ENCODE measurements at places on chromosomes 3 and 15.

DNA sequence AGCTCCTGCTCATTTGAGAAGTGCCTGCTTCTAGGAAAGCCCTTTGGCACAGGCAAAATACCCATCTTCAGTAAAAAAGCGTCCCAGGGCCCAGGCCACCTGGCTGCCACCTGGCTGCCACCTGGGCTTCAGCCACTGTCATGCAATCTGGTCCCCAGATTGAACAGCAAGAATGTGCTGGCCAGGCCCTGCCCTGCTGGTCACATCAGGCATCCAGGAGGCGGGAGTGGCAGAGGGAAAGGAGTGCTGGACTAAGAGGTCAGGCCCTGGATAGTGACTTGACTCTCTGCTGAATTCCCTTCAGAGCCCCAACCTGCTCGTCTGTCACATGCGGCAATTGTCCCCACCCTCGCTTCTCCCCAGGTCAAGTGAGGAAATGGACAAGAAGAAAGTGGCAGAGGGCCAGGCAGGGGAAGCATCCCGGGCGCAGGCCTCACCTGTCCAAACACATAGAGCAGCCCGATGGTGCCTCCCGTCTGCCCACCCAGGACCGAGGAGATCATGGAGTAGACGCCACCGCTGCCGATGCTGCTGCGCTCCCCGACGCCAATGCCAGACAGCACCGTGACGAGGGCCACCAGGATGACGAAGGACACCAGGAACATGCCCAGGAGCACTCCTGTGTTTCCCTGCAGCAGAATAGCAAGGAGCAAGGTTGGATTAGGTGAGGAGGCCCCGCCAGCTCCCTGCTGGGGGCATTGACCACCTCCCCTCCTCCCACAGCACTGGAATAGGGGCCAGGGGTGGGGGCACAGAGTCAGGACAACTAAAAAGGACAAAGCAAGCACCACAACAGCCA lies 25.5 kb downstream of the SLC12A8 start:
- no peak for DNase-seq

DNA sequence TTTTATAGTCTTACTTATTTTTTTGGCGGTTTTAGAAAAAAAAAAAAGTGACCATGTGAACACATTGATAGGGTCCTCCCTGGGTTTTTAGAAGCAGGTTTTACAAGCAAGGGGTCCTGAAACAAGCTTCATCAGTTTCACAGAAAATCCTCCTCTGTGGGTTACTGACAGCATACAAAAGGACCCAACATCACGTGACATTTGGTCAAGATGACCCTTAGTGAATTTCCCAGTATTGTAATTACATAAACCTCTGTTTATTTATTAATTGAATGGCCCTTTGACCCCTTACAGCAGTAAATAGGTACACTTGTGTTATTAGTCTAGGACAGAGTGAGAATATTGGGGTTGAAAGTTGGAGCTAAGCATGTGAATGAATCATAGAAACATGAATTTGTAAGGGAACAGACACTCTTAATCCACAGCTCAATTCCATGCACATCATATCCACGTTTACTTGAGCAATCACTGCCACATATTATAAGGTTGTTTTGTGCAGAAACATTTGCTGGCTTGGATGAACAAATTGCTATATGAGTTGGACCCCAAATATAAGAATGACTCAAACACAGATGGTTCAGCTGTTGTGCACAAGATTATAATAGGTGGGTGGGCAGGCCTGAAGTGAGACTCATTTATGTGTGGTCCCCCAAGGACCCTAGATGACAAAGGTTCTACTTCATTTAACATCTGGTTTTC lies 137.5 kb downstream of the ZNF385D start:
- DNase-seq = no peak

- peak; percentile 76 for DNase-seq
These were observed 18.5 kb downstream of the LIMD1 start for GRCh38 chr3:45612918-45613602.

GRCh38 chr3:128567705-128568356 lies 74.8 kb upstream of the GATA2 start:
- DNase-seq = no peak

DNA sequence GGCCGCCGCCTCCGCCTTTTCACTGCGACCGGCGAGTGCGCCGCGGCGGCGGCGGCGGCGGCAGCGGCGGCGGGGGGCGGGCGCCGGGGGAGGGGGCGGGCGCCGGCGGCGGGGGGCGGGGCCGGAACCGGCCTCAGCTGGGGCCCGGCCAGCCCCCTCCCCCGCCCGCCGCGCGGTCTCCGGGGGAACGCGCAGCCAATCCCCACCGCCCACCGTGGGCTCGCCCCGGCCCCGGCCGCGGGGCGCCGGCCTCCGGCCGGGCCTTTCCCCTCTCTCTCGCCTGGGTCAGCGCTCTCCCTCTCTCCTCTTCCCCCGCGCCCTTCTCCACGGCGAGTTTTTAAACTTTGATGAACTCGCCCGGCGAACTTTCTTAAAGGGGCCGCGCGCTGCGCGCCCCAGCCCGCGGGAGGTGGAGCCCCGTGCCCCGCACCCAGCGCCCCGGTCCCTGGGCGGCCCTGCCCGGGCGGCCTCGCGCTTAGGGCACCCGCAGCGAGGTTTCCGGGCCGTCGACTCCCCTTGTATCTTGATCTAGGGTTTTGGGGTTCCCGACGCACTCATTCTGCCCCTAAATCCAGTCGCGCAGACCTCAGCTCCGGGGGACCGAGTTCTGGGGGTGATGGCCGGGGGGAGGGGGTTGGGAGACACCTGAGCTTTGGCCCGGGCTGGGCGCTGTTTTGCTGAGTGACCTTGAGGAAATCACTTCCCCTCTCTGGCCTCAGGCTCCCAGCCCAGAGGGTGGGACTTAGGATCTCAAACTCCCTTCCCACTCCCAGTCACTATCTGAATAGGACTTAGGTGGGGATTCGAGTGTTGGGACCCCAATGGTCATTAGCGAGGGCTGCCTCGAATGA lies at the start of gene RBPMS2:
Gene RBPMS2 (minus strand): TSS at position 39 of the 851 bp plus-strand sequence. CDS start 270 bp downstream, outside the sequence.
- no peak for DNase-seq

- no peak for DNase-seq
These were observed 646.6 kb downstream of the NTRK3 start for GRCh38 chr15:87609894-87610293.

- no peak for DNase-seq
These were observed 18.2 kb upstream of the AHSG start for GRCh38 chr3:186594591-186595113.

DNA sequence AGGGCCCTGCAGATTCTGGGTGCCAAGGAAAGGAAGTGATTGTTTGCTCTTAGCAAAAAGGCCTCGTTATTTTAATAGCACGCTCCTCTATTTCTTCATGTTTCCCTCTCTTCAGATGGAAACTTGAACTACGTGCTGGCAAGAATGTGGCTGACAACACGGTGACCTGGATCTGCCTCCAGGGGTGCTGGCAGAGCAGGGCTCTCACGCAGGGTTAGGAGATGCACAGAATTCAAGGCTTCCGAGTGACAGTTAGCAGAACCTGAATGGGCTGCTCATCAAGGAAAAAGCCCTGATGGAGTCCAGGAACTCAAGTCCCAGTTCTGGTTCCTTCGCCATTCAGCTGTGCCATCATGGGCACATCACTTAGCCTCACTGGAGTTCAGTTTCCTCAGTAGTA lies 22.7 kb downstream of the CYP19A1 start:
- DNase-seq = no peak

- peak; percentile 39 for DNase-seq
These were observed 752 bp downstream of the CEP63 start for GRCh38 chr3:134486577-134487041.

DNA sequence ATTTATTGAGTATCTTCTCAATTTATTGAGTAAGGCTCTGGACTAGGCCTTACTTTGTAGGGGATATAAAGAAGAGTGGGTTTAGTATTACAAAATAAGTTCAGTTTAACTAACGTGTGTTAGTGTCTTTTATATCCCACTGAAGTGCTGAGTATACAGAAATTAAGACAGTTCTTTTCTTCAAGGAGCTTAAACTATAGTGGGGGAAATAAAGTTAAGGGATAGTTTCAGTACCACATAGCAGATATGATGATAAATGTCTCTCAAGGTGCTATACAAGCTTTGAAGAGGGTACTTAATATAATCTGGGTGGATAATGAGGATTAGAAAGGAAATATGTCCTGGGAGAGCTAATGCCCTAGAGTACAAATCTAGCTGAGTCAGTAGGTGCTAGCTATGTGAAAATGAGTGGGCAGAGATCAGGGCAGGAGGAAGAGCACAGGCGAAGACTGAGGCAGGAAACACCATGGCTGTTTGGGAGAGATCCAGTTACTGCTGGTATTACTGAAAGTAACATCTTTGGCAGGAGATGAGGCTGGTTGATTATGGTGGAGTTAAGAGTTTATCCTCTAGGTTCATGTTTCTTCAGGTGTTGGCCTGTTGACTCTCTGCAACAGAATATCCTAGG lies 46.0 kb downstream of the TEX9 start:
- DNase-seq = no peak

GRCh38 chr15:69253156-69253555 lies 45.6 kb upstream of the PAQR5 start:
- peak; percentile 92 for DNase-seq

- DNase-seq = peak; percentile 61
These were observed 92.5 kb upstream of the MBNL1 start for GRCh38 chr3:152176241-152176640.
